ENCODE measurements at places on chromosomes 12 and 14.

DNA sequence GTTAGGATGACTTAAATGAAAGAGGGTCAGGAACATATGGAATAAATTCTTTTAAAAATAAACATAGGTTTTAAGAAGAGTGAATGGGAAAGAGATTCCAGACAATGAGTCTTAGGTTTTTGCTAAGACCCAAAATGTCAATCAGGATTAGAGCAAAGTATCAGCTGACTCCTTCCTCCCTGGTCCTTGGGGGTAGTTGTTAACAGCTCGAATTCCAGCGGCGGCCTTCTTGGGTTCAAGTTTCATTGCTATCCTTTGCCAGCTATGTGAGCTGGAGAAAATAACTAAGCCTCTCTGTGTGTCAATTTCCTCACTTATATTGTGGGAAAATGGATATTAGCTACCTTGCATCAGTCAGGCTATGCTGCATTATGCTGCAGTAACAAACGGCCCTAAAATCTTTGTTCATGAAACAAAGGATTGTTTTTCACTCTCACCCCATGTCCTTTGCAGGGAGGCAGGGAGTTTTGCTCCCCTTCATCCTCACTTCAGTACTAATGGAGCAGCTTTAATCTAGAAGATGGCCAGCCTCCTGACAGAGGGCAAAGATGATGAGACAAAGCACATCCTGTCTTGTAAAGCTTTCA, 83.8 kb upstream of the RFLNA start:
- DNase-seq = no peak

GRCh38 chr12:99767809-99768208, 120.3 kb downstream of the GARIN6 start:
- DNase-seq = no peak

DNA sequence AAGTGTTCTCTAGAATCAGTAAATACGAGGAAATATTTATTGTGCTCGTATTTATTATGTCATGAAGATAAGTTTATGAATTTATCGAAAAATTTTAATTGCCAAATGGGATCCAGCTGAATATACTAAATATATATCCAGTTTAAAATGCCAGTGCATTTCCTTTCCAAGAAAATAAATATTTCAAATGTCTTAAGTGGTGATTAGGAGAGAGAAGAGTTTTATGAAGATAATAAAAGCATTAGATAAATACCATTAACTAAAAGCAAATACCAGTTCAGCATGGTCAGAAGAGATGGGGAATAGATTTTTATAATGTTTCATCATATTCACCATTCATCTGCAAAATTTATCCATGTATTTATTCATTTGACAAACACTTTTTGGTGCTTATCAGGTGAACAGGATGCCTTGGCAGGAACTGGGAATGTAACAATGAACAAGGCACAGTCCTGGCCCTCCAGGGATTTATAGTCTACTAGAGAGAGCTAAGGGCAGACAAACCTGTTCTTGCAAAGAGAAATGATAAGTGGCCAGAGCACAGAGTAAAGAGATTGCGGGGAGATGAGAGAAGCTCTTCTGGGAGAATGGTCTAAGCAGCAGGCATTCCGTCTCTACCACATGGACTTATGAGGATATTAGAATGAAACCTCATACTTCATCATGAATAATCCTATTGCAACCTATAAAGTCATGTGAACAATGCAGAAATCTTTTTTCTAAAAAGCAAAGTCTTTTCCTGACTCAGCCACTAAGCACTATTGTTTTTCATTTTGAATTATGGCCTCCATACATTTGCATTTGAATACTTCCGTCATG, 143.7 kb upstream of the ABCD2 start:
- no peak for DNase-seq

DNA sequence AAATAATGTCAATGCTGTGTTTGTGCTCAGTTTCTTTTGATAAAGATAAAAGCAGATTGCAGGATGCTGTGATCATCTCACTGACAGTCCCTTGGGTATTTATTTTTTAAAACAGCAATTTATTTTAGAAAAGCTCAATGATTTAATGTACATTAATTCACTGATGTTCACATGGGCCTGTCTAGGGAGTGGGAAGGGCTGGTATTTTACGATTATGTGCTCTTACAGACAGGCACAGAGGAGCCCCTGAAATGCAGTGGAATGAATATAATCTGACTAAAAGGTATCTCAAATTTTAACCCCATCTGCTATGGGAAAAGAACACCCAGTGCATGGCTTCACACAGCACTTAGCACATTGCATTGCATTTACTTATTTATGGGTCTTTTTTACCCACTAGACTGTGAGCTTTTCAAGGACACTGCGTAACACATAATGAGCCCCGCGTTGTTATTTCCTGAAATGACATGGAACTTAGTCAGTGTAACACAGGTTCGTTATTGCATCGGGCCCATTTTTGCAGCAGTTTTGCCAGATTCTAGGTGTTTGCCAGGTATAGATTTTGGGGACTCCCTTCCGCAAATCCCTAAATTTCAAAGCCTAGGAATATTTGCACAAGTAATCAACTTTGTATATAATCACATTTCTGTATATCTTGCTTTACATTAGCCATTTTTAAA, 425.3 kb upstream of the FBXO33 start:
- DNase-seq = no peak

DNA sequence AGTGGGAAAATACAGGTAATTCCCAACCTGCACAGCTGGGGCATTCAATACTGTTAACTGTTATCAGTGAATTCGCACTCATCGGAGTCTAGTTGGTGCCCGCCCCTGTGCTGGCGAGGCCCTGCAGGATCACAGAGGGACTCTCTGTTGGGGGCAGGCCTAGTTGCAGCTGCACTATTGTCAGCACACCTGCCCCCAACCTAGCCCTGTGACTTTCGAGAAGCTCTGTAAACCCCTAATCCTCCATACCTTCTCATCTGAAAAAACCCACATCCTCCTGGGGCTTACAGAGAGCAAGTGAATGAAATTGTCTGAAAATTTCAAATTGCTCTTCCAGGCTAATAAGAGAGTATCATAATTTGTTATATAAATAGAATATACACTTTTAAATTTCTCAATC, 132.2 kb upstream of the NUDT4 start:
- no peak for DNase-seq

GRCh38 chr12:48956279-48957140, 777 bp downstream of the ARF3 start:
- DNase-seq = peak; percentile 33

DNA sequence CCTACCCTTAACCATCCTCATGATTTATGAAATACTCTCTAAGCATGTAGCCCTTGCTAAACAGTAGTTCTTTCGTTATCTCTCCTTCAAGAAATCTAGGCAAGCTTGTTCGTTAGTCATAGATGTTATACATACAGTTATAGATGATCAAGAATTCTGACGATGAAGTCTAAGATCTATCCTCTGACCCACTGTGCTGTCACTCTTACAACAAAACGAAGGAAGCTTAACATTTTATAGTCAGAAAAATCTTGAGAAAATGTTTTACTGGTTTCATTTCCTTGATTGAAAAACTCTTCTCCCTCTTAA, 68.9 kb downstream of the SPPL3 start:
- no peak for DNase-seq

DNA sequence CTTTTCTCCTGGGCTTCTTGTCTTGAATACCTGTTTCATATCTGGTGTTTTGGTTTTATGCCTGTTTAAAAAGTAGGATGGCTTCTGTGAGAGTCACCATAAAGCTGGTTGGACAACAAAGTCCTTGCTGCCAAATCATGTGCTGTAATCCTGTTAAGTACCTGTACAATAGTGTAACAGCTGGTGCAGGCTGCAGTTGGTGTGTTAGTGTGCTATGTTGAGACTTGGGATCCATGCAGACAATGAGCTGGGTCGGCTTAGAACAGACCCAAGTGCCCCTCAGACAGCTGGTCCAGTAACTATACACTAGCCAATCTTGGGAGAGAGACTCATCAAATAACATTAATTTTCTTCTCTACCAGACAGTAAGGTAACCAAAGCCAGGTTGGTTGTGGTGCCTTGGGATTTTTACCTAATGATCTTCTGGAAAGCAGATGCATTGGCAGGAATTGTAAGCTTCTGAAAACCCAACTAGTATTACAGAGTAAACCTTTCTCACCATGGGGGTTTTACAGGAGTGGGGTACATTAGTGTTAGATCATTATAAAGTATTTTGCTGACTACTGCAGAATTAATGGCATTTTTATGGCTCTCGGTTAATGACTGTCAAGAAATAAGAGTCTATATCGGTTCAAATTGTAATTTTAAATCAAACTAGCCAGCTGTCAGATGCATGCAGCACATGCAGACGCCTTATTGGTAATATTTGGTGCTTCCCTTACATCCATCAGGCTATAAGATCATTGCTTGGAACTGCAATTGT, 231.2 kb downstream of the PDZRN4 start:
- DNase-seq = no peak

- DNase-seq = no peak
These were observed 102.9 kb downstream of the DPF3 start for GRCh38 chr14:72790887-72791566.

DNA sequence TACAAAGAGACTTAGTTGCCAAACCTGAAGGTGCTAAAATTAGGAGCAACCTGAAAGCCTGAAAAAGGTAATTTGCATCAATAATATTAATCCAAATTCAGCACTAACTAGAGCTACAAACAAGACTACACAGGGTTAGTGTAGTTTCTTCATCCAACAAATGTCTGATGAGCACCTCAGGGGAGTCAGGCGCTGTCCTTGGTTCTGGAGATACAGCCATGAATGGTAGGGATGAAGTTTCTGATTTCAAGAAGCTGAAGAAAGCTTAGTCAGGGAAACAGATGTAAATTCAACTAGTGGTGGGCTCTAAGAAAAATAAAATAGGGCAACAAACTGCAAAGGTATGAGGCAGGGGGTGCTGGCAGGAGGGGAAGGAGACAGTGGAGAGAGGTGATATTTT, 266.3 kb downstream of the GLT1D1 start:
- DNase-seq = no peak

DNA sequence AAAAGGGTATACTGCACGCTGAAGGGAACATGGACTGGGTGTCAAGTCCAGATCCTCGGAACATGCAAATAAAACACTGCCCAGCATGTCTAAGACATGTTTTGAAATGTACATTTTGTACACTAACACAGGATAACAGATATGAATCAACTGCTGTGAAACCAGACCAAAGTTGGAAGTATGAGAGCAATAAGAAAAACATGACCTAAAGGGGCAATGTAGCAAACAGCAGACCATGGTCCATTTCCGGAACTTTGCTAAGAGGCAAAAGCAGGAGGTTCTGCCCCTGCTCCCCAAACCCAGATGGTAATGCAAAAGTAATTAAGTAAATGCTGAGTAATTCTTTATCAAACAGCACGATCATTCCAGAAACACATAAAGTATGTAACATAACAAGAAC, 125.2 kb downstream of the SLC25A21 start:
- no peak for DNase-seq

DNA sequence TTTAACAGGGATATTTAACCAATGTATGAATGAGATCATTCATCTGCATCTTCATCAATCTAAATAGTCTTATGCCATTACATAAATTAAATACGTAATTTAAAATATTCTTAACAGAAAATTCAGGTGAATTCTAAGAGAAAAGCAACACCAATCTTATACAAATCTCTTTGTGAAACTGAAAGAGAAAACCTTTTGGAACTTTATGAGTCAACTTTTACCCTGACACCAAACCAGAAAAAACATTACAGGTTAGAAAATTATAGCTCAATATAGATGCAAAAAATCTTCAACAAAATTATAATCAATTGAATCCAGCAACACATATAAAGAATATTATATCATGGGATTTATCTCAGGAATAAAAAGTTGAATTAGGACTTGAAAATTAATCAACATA, 3.4 kb downstream of the GLIPR1L1 start:
- no peak for DNase-seq

All from effector memory CD4-positive, alpha-beta T cell (primary cell).